ENCODE measurements at places on chromosomes 3 and 15.
A peak's percentile ranks its signal among the peaks of the same experiment; 100 is the strongest.

DNA sequence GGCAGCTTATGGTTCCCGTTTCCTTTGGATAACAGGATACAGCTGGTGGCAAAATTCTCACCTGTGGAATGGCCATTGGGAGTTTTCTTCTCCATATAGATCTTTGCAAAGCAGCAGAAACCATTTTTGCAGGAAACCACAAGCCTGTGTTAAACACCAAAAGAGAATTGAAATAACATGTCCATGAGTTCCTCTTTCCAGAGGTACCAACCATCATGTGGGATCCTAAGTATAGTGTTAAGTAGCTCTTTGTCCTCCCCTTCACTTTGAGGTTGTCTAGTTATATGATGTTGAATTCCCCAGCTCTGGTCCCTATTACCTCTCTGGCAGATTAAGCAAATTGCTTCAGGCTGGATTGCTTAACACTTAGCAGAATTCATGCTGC is 94.9 kb downstream of the AKAP13 start:
- no peak for DNase-seq

DNA sequence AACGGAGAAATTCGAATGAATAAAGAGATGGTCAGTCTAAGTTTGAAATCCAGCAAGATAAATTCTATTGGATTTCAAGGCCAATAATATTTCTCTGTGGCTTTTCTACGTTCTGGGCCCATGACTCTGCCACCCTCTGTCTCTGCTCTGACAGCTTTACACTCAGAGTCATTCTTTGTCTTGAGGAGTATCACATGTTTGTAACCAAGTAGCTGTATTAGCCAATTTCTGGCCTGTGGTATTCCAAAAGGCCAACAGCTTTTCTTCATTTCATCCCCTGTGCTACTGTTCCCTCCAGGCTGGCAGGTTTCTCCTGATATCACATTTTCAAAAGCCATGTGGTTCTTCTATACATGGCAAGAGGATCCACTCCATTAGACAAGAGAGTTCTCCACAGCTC is 324.1 kb upstream of the CNTN4 start:
- no peak for DNase-seq

DNA sequence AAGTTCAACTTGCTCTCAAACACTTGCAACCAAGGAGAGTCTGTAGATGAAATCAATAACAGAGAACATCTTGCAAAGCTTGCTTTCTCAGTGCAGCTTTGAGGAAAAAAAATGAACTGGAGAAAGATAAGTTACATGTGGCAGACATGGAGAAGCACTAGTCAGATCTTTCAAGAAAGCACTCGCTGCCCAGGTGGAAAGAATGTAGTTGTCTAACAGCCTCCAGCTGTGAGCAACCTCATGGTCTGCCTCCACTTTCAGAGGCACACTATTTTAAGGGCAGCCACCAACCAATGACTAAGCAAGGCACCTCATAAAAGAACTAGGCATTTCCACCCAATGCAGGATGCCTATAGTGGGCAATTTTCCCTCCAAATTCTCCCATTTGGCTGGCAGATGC is 125.4 kb upstream of the CPNE4 start:
- no peak for DNase-seq

GRCh38 chr15:98111806-98112205 is 151.3 kb downstream of the ARRDC4 start:
- no peak for DNase-seq

GRCh38 chr3:105836533-105836932 is 32.3 kb downstream of the CBLB start:
- DNase-seq, result no peak

DNA sequence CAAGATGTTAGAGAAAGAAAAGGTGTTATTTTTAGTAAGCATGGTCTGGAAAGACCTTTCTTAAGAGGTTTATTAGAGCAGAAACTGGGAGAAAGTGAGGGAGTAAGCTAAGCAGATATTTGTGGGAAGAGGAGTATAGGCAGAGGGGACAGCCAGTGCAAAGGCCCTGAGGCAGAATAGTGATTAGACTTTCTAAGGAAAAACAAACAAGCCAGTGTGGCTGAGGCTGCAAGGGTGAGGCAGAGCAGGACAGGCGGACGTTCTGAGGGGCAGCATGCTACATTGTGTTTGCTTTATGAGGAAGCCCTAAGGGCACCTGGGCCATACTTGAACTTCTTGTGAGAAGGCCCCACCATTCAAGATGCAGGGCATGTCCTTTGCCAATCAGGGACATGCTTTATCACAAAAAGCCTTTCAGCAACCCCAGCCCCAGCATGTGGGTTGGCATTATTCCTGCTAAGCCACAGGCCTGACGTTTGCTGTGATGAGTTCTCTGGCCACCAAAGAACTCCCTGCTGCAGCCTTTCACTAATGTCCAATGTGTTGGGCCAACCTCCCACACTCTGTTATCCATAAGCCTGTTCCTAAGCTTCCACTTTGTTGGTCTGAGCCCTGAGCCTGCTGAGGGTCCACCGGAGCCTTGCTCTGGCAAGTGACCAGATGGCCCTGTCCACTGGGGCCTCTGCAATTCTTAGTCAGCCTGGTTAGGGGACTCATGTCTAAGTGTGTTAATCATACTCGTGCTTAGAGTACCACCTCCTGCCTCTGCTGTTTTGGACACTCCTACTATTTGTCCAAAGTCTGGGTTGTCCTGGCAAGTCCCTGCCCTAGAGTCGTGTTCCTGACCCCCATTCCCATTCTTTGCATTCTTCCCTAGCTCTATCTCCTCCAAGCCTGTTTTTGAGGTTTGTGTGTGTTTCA is 209.9 kb upstream of the CTNNB1 start:
- no peak for DNase-seq

DNA sequence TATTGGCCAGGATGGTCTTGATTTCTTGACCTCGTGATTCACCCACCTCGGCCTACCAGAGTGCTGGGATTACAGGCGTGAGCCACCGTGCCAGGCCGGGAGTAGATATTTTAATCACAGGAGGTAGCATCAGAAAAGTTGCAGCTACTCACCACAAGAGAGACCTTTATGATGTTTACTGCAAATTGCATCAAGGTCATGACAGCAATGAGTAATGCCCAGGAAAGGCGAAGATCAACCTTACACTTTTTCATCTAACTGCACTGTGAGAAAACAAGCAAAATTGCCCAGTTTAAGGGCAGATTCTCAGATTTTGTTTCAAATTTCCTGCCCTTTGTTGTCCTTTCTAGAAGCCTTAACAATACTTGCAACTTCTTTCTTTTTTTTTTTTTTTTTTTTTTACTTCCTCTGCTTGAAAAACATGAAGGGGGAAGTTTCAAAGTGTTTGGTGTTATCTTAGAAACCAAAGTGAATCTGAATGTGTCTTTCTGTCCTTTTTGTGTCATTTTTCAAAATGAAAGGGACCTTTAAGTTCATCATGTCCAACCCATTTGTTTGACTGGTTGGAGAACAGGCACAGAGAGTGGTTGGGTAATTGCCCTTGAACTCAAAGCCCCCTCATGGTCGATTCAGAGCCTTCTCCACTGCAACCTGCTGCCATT is 25.0 kb downstream of the TGFBR2 start:
- no peak for DNase-seq

- DNase-seq, result no peak
These were observed 2.5 kb downstream of the EIF4E3 start for GRCh38 chr3:71722693-71723092.

DNA sequence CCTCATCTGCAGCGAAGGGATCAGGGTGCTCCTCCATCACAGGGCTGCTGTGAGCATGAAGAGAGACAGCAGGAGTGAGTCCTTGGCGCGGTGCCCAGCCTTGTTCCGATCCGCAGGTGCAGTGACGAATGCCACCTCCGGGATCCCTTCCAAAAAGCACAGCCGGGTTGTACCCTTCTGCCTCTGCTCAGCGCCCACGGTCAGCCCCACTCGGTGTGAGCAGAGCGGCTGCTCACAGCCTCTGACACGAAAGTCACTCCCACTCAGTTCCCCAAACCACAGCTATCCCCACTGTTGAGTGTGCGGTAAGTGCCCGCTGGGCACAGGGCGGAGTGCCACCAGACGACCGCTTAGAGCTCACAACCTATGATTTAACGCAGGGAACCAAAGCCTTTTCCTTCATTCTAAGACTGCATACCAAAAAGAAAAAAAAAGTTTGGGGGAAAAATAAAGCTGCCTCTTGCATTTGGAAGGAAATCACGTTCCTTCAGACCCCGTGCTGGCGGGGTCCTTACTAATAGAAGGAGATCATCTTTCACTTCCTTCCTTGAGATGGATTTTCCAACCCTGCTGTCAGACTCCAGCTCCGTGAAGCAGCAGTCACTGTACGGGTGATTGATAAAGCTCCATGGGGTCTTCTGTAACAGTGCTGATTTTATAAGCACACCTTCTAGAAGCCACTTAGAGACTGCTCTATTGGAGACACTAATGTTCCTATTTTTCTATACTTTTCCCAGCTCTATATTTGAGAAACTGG is 34.7 kb upstream of the TUBGCP5 start:
- DNase-seq, result peak; percentile 89

DNA sequence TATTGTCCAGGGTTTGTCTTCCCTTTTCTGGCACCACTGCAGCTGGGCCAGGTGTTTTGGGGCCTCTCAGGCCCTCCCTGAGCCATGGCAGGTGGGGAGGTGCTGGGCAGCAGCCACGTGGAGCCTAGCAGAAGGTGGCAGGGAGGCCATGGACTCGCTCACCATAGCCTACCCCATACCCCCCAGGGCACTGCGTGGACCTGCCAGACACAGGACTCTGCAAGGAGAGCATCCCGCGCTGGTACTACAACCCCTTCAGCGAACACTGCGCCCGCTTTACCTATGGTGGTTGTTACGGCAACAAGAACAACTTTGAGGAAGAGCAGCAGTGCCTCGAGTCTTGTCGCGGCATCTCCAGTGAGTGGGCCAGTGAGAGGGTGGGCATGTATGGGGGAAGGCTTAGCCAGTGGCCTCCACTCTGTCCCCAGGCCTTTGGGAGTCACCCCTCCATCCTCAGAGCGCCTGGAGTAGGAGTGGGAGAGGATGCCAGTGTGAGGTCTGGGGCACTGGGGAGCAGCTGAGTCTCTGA is 11.9 kb downstream of the SPINT1 start:
- DNase-seq, result no peak

- DNase-seq, result no peak
These were observed 592 bp downstream of the DUOXA2 start for GRCh38 chr15:45114751-45115085.

Measured in COR-L47 (cell line).